Renal cortex interstitium (tissue), 15 donors: ENCODE measurements at places on chromosomes 3 and 15. TPM values are rescaled to one million over a fixed set of nuclear protein-coding genes. Genes with fewer than 3 reads are reported as not detected.

CLDN16 gene
- polyA plus RNA-seq, result 35.9 TPM

SCG3 gene
- polyA plus RNA-seq, result 0.16 TPM

GABRB3 gene
- 5.7 TPM for polyA plus RNA-seq

HRG gene
- polyA plus RNA-seq, result 2.2 TPM

ZNF501 gene
- polyA plus RNA-seq, result 12.0 TPM
